Stimulated activated CD8-positive, alpha-beta memory T cell treated with anti-CD3 and anti-CD28 coated beads, Interleukin-7, amount 100 ng/mL, for 1 hour (primary cell): ENCODE measurements at places on chromosomes 2 and 18.

DNA sequence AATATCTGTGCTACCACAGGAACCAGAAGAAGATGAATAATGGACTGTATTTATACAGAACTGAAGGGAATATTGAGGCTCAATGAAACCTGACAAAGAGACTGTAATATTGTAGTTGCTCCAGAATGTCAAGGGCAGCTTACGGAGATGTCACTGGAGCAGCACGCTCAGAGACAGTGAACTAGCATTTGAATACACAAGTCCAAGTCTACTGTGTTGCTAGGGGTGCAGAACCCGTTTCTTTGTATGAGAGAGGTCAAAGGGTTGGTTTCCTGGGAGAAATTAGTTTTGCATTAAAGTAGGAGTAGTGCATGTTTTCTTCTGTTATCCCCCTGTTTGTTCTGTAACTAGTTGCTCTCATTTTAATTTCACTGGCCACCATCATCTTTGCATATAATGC lies 1399.9 kb downstream of the DPP10 start:
- no peak for DNase-seq

DNA sequence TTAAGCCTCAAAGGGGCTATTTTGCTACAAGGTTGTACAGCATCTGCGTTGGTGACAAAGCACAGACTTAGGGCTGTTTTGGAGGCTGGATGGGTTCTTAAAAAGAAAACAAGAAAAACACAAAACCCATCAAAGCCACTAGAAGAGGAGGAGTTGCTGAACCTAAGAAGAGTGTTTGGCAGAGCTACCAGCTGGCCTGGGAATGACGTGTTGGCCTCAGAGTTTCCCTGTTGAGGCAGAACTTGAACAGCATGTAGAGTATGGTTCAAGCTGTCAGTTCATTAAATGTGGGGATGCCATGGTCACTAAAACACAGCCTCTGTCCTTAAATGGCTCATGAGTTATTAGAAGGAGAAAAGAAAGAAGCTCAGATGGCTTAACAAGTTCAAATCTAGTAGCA lies 162.5 kb downstream of the TTC32 start:
- no peak for DNase-seq

- no peak for DNase-seq
Observed at GRCh38 chr2:233772153-233772552, 6.0 kb upstream of the MROH2A start.

DNA sequence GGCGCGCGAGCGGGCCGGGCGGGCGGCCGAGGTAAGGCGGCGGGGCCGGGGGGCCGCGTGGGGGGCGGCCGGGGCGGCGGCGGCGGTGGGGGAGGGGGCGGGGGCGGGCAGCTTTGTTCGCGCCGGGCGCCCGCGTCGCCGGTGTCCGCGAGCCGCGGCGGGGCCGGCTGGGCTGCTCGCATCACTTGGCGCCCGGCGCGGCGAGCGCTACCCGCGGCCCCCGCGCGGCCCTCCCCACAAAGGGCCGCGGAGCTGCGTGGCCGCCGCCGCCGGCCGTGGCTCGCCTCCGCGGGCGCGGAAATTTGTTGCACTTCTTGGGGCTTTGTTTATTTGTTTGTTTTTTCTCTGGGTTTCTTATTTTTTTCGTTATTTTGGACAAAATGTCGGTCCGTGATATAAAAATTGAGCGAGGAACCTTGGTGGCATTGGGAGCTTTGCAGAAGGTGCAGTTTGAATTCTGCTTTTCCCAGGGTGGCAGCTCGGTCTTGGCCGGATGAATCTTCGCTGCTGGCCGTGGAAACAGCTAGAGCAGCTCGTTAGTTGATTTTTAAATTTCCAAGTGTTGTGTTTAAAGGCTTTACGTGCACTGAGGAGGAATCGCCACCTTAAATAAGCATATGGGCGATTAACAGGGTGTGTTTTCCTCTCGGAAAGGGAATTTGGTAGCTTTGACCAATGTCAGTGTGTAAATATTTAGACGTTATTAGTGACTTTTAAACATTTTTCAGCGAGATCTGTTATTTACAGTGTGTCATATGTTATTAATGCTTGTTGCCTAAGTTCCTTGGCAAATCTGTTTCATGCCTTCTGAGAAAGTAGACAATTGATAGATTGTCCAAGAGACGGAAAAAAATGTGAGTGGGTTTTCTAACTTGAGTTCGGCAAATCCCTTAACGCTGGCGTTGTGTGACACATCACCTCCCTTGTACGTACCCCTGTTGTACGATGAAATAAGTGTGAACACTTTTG lies 822 bp downstream of the UBE2E3 start:
- no peak for DNase-seq

GRCh38 chr2:38474715-38475566 lies 97.9 kb upstream of the ATL2 start:
- DNase-seq: no peak

- DNase-seq: no peak
Observed at GRCh38 chr18:2338601-2339000, 232.7 kb downstream of the METTL4 start.

DNA sequence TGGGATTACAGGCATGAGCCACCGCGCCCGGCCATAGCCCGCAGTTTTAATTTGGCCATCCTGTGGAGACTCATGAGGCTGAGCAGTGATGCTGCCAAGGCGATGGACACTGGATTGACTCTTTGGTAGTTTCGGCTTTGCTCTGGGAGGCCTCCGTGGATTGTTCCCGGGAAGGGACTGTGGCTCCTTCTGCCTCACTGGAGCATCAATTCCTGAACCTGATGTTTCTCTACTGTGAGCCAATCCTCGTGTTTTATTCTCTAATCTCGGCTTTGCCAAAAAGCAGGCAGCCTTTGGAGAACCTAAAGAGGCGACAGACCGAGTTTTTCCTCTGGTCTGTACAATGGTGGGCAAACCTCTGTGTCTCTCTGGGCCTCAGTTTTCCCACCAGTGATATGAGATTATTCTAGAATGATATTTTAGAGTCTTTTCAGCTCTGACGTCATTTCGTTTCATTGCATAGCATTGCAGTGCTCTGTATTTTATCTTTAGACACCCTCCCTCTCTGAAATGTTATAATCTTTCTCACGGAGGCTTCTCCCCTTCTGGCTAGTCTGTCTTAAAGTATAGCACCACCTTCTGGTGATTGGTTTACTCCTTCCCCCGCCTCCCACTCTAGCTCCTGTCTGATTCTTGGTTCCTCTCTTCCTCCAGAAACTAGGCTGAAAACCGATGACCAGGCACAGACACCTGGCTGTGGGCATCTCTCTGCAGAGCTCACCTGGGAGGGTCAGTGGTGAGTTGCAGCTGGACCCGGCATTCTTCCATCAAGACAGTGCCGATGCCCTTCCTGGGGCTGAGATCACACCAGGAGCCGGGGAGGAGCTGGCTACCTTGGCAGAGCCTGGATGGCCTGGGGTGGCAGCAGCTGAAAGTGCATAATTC lies 341.3 kb downstream of the MYCN start:
- no peak for DNase-seq

- no peak for DNase-seq
Observed at GRCh38 chr2:70349921-70350685, 48.2 kb upstream of the FAM136A start.

DNA sequence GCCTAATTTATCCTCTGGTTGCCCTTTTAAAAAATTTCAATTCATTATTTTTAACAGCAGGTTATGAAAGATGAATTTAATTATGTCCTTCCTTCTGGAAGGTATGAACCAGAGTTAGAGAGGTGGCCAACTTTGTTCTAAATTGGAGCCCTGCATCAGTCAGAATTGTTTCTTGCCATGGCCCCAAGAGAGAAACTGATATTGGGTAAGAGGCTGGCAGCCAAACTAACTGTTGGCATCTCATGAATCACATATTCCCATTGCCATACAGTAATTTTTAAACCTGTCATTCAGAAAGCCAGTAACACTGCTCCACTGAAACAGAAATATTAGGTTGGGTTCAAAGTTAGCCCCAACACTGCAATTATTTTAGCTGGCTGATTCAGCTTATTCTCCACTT lies 67.4 kb downstream of the SMAD2 start:
- no peak for DNase-seq
